ENCODE measurements at places on chromosomes 5 and 9.

DNA sequence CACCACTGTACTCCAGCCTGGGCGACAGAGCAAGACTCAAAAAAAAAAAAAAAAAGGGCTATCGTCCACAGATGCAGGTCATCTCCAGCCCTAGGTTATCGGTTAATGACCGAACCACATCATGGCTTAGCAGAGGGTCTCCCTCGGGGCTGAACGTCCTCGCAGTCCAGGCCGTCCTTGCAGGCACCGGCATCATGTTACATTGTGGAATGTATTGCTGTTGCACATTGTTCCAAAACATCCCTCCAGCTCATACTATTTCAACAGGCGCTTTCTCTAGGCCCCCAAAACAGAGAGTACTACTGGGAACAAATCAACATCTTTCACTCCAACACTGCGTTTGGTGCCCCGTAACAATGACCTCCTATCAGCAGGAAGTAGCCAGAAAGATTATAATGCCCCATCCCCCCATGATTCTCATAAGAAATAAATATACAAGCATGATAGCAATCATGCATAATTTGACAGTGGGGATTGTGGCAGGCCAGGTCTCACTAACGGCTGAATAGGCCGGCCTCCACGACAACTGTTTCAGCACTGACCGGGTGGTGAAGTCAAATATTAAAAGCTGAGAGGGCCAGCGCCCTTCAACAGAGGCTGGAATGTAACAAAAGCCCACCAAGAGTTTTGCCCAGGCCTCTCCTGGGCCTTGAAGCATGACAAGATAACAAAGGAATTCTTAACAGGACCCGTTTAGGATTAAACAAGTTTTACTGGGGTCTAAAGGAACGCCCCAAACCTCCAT, 1.1 kb upstream of the LCN9 start:
- no peak for DNase-seq

- DNase-seq, result no peak
Measured at GRCh38 chr5:65910711-65911110, 15.7 kb upstream of the ERBIN start.

DNA sequence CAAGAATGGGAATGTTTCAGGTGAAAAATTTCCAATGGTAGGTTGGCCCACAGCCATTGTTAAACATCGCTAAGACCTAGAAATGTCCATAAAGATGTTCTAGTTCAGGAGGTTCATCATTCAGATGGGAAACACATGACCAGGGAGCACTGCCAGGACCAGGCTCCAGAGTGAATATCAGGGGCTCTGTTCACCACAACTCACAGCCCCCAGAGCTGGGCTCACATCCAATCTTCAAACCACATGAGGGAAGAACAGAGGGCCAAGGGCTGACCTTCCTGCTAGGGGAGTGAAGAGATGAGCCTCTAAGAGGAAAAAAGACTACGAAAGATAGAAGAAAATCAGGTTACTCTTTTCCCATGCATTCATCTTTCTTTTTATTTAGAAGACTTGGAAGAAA, 205.8 kb downstream of the SEMA5A start:
- DNase-seq, result no peak

- no peak for DNase-seq
Measured at GRCh38 chr5:139871614-139872013, 76.0 kb downstream of the PSD2 start.

GRCh38 chr5:155870636-155871035, 456.3 kb upstream of the SGCD start:
- no peak for DNase-seq

GRCh38 chr9:35948901-35949318, 9.0 kb downstream of the OR2S2 start:
- no peak for DNase-seq

GRCh38 chr5:175464074-175464941, 14.1 kb upstream of the SFXN1 start:
- DNase-seq, result peak; percentile 71

- DNase-seq, result no peak
Measured at GRCh38 chr5:170426786-170427185, 37.6 kb upstream of the KCNMB1 start.

DNA sequence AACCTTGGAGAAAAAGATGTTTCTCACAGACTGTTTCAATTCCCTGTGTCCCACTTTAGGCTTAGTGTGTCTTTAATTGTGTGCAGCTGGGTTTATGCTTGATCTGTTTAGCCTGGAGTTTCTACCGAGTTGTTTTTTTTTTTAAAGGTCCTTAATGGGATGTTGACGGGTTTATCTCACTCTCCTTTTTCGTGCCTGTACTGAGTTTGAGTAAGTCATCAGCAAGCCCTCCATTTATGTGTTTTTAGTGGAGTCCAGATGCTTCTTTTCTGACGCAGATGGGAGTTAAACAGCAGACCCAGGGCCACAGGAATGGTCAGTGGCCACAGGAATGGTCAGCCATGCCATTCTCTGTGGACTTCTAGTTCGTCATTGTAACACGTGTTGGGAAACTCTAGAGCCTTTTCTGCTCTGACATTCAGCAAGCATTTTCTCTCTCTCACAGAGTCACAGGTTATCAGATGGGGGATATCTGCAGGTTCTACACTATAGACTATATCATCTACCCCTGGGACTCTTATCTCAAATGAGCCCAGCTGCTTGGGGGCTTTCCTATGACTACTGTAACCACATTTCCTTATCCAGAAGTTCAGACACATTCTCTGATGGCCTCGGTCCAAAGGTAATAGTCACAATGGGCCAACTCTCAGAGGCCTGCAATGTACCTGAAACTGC, 190.5 kb downstream of the TTLL11 start:
- no peak for DNase-seq

GRCh38 chr5:10289991-10290390, 17.7 kb downstream of the CMBL start:
- DNase-seq, result no peak

GRCh38 chr9:69463497-69464068, 138.6 kb downstream of the ENTREP1 start:
- no peak for DNase-seq
